ENCODE measurements at places on chromosomes 3 and 15.

- DNase-seq, result no peak
These were observed 9.2 kb upstream of the MME start for GRCh38 chr3:155070932-155071387.

GRCh38 chr3:196971094-196971698, 2.6 kb upstream of the PIGZ start:
- DNase-seq, result no peak

DNA sequence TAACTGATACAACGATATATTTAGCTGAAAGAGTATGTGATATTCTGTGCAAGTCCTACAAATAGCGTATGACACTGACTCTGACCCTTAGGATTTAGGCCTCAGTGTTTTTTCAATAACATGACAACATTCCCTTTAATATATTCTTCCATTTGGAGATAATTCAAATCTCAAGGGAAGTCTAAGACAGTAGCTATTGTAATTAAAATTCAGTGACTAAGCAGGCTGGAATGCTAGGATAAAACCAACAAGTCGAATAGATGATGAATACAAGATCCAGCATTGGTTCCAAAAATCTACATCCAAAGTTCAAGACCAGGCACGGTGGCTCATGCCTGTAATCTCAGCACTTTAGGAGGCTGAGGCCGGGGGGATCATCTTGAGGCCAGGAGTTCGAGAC, 56.2 kb downstream of the QTRT2 start:
- DNase-seq, result no peak

DNA sequence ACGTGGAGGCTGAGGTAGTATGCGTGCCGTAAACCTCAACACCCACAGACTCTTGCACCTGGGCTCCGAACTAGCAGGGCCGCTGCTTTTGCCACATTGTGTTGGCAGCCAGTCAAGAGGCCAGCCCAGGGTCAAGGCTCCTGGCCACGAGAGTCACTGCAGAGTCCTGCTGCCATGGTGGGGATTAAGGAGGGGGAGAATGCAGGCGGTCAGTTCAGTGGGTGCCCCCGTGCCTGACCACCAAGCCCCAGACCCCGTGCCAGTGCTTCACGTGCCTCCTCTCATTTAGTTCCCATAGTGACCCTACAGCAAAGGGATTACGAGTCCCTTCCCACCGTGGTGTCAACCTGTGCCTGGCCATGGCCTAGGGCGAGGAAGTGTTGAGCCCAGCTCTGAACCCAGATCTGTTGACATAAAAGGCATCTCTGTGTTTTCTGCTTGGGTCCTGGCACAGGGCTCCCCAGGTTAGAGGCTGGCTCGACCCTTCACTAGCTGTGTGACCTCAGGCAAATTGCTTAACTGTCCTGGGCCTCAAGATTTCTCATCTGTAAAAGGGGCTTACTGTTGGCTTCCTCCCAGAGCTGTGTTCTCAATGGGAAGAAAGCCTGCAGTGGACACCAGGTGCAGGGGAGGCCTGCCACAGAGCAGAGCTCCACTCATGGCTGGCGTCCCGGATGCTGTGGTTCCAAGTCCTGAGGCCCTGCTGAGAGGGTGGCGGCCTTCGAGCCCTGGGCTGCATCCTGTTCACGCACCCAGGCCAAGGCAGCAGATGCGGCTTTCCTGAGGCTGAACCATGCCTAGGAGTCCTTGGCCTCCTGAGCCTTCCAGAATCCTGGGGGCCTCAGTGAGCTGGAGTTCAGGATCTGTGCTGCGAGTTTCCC, 32.8 kb downstream of the FBLN2 start:
- peak; percentile 69 for DNase-seq

- no peak for DNase-seq
These were observed 9.7 kb upstream of the DCLK3 start for GRCh38 chr3:36774052-36774451.

DNA sequence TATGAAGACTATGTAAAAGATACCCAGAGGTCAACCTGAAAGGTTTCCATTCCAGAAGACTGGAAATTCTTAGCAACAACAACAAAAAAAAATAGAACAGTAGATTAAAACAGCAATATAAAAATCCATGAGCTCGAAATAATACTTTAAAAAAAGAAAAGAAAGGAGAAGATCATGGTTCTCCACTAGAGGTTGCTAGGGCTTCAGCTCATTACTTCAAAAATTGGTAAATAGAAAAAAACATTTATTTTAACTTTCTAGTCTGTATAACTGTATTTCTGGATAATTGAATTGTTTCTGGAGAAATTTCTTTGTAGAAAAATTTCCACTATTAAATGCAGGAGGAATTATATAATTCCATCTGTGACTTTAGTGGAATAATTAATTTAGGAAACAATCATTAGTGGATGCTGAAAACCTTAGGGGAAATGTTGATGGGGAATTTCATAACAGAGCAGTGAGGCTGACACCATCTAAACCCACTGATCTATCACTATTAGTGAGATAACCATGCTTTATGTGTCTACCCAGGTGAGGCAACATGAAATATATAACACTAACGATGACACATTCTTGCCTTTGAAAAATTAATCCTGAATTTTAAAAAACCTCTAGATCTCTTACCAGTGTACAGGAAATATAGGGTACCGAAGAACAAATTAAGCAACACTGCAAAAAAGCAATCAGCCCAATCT, 62.5 kb upstream of the SNRK start:
- no peak for DNase-seq

DNA sequence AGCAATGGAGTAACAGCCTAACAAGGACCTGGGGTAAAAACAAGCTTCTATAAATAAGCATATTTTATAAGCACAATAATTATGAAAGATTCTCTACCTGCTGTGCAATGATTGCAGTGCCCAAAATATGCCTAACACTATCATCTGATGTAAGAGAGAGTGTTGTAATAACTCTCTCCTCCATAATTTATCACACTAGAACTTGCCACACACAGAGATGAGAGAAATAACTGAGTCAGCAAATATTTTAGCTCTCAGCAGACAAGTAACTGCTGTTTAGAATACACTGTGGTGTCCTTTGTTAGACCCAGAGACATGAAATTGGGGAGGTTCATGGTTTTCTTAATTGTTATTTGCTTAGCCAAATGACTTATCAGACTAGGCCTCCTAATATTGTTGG, 105.3 kb upstream of the ACP3 start:
- DNase-seq, result no peak

GRCh38 chr3:101377796-101378195, 57.4 kb upstream of the IMPG2 start:
- DNase-seq, result no peak

DNA sequence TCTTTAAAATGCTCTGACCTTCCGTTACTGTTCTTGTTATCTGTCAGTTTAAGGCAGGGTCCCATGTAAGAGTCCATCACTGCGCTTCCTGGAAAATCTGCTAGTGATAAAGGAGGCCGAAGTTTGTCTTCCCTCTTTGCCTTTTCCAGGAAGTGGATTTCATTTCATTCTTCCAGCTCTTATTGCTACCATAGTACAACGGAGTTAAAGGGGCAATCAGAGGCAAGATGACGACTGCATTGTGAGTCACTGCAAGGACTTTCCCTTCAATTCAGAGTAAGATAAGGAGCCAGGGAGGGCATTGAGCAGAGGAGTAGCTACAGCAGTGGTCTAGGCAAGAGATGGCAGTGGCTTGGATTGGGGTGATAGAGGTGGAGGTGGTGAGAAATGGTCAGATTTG, 17.2 kb upstream of the DET1 start:
- no peak for DNase-seq

- no peak for DNase-seq
These were observed 327.1 kb downstream of the ZIC1 start for GRCh38 chr3:147736226-147736625.

DNA sequence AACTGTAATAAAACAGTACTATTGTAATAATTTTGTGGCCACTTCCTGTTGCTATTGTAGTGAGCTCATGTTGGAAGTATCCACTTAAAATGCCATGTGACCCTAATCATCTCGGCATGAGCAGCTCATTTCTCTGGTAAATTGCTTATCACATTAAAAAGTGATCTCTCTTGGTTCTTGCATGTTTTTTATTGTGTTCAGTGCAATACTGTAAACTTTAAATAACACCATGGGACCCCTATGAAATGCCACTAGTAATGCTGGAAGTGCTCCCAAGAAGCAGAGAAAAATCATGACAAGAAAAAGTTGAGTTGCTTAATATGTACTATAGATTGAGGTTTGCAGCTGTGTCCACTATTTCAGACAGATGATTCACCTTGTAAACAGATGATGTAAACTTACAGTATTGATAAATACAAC, 45.6 kb downstream of the NMD3 start:
- no peak for DNase-seq

- DNase-seq, result peak; percentile 12
These were observed 137.9 kb downstream of the DNAJB8 start for GRCh38 chr3:128328546-128329458.

DNA sequence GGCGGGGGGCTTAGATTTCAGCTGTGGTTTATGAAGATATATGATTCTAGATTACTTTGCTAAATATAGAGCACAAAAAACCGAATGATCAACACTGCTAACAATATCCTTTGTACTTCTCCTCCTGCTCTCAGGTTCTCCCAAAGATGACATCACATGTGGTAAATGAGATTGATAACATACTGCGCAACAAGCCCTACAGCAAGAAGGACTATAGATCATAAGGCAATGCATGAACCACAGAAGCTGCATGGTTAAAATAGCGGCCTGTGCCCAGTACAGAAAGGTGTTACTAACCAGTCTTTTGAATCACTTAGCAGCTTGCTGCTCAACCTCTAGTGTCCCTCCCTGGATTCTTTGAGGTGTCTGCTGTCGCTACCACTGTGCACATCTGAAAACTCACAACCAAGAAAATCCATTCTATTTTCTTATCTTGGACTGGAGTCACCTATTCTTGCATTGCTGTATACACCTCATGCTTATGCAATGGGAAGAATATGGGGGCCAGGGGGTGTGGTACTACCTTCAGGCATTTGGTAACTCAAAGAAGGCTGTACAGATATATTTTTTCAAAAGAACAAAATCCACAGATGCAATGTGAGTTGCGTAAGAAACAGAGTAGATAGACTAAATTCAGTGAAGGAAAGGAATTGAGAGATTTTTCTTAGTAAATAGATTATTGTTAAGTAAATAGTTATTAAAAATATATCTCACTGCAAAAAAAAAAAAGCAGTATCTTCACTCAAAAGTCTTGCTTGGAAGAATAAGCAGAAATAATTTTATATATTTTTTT, 18.2 kb downstream of the SSR3 start:
- no peak for DNase-seq

- no peak for DNase-seq
These were observed 5.3 kb downstream of the PDIA5 start for GRCh38 chr3:123072152-123072551.

DNA sequence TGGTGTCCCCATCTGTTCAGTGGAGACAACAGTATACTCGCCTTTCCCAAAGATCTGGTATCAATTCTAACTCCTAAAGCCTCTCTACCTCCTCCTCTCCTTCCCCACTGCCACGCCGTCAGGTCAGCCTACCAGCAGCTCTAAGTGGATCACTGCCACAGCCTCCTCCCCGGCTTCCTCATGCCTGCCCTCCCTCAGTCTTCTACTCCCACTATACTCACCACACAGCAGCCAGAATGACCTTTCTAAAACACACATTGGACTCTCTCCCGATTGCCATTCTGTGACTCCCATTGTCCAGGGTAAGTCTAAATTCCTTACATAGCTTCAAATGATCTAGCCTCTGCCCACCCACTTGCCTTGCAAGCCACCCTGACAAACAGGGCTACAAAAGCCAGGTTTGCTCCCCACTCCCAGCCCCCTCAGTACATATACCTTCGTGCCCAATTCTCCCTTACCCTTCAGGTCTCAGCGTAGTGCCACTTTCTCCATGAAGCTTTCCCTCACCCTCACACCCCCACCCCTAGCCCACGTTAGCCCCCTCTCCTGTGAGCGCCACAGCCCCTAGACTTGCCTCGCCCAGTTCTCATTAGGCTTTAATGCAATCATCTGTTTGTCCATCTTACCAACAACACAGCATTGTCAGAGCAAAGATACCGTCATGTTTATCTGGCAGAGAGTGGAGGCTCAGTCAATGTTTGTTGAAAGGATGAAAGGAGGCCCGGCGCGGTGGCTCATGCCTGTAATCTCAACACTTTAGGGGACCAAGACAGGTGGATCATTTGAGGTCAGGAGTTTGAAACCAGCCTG, 9.5 kb upstream of the SEMA7A start:
- DNase-seq, result peak; percentile 38

GRCh38 chr15:78033864-78034263, 43.6 kb downstream of the TBC1D2B start:
- no peak for DNase-seq

DNA sequence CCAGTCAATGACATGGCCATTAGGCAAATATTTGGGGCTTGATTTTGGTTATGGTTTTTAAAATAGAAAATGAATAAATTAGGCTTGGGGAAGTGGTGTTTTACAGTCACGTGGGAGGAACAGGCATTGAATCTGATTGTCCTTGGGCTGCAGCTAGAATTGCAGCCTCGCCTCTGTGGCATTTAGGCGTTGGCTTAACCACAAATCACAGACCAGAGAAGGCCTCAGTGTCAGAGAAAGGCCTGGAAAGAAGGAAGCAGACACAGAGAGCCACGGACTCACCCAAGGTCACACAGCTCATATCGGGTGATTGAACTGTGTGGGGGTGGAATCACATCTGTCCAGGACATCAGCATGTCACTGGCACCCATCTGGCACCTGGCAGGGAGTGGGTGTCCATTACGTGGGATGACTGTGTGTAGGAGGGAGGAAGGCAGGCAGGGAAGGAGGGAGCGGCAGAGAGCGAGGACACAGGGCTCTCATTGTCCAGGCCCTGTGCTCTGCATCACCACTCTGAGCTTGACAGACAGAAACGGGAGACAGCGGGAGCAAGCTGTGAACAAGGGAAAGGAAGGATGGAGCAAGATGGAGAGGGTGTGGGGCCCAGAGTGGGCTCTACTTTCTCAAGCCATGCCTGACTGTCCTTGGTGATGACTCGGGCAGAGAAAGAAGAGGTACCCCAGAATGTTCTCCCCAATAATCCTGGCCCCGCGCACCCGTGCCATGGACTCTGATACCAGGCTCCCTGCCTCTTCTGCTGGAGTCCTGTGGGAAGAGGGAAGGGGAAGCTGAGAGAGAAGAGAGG, 186.4 kb downstream of the FAM43A start:
- DNase-seq, result no peak

DNA sequence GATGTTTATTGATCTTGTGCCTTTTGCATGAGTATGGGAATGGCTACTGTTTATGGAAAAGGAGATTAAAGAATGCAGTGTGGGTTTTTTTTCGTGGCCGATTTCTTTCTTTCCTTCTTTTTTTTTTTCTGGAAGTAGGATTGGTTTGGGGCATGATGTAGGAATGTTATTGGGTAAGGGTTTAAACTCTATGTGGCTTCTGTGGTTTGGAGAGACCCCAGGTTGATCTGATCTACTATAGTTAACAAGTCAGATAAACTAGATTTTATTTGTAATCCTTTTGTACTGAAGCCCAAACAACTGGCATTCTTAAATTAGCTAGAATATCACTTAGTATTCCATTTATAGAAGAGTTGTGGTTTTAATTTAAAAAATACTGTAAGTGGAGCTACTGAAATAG, 304.8 kb downstream of the LPP start:
- no peak for DNase-seq

GRCh38 chr15:56749982-56750381, 16.7 kb upstream of the ZNF280D start:
- no peak for DNase-seq

- no peak for DNase-seq
These were observed 103.9 kb downstream of the RARB start for GRCh38 chr3:25531971-25532370.

GRCh38 chr3:150737874-150738679, 24.9 kb downstream of the SIAH2 start:
- no peak for DNase-seq
